Large intestine (tissue), 12 donors: ENCODE measurements at places on chromosomes 11 and 22. TPM values are rescaled to one million over a fixed set of nuclear protein-coding genes. Genes with fewer than 3 reads are reported as not detected.

The TRIM49 gene
- not detected for polyA plus RNA-seq

The PTPN5 gene
- polyA plus RNA-seq, result 1.2 TPM

The RCOR2 gene
- polyA plus RNA-seq, result 6.3 TPM

The SLC22A8 gene
- 0.07 TPM for polyA plus RNA-seq

The CAVIN3 gene
- 16.4 TPM for polyA plus RNA-seq

The EWSR1 gene
- polyA plus RNA-seq, result 276 TPM

The SLC22A25 gene
- 0.01 TPM for polyA plus RNA-seq

The SYCE3 gene
- polyA plus RNA-seq, result not detected

The LDHAL6A gene
- polyA plus RNA-seq, result 0.33 TPM

The NFAM1 gene
- 1.8 TPM for polyA plus RNA-seq

The DEUP1 gene
- 0.43 TPM for polyA plus RNA-seq

The EFCAB6 gene
- polyA plus RNA-seq, result 1.5 TPM

The SLC22A6 gene
- not detected for polyA plus RNA-seq

The DDI1 gene
- polyA plus RNA-seq, result not detected

The RAB39A gene
- polyA plus RNA-seq, result 2.2 TPM

The RAB38 gene
- polyA plus RNA-seq, result 12.1 TPM

The SCGB1A1 gene
- polyA plus RNA-seq, result not detected

The GGTLC2 gene
- not detected for polyA plus RNA-seq

The GRM5 gene
- polyA plus RNA-seq, result 0.06 TPM

The TBX10 gene
- polyA plus RNA-seq, result 4.9 TPM

The FOLH1 gene
- 322 TPM for polyA plus RNA-seq

The C11orf97 gene
- not detected for polyA plus RNA-seq

The OR10S1 gene
- polyA plus RNA-seq, result not detected

The RASL10A gene
- polyA plus RNA-seq, result 1.0 TPM

The KRTAP5-11 gene
- polyA plus RNA-seq, result 0.19 TPM

The KCNA4 gene
- polyA plus RNA-seq, result 0.82 TPM

The SLC29A2 gene
- polyA plus RNA-seq, result 13.2 TPM

The APOL3 gene
- polyA plus RNA-seq, result 13.1 TPM

The TUBA8 gene
- 1.9 TPM for polyA plus RNA-seq

The OR52N4 gene
- polyA plus RNA-seq, result 0.04 TPM

The PDE3B gene
- 9.9 TPM for polyA plus RNA-seq

The TTC36 gene
- polyA plus RNA-seq, result 1.9 TPM

The CRY2 gene
- polyA plus RNA-seq, result 23.1 TPM
